CD4-positive, alpha-beta memory T cell (primary cell): ENCODE measurements at places on chromosomes 5 and 9. TPM values are rescaled to one million over a fixed set of nuclear protein-coding genes. Genes with fewer than 3 reads are reported as not detected.

Gene LRRC14B
- polyA plus RNA-seq, result not detected

Gene CEP120
- 31.0 TPM for polyA plus RNA-seq

Gene DNLZ
- 86.1 TPM for polyA plus RNA-seq

Gene SLC45A2
- not detected for polyA plus RNA-seq

DNA sequence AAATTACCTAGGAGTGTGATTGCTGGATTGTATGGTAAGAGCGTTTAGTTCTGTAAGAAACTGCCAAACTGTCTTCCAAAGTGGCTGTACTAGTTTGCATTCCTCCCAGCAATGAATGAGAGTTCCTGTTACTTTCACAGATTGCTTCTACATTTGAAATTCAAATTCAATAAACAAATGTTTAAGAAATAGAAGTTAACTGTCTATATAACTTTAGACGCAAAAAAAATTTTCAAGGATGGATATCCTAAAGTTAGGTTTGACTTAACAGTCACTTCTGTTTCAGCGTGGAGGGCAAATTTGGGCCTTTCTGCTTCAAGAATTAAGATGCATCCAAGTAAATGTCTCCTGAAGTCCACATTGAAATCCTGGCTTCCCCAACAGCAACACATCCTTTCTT, 445.6 kb downstream of the TAF11L14 start:
- no peak overlapping the region for H3K27ac ChIP-seq
- no peaks in the 10 kb centered on the region for H3K36me3 ChIP-seq
- H3K4me1 ChIP-seq, result no peaks in the 10 kb centered on the region
- no peaks in the 10 kb centered on the region for H3K27me3 ChIP-seq

GRCh38 chr5:80622756-80623155, 31.7 kb upstream of the MSH3 start:
- DNase-seq, result no peak
- H3K27me3 ChIP-seq, result no peaks in the 10 kb centered on the region
- no peak overlapping the region for H3K27ac ChIP-seq

DNA sequence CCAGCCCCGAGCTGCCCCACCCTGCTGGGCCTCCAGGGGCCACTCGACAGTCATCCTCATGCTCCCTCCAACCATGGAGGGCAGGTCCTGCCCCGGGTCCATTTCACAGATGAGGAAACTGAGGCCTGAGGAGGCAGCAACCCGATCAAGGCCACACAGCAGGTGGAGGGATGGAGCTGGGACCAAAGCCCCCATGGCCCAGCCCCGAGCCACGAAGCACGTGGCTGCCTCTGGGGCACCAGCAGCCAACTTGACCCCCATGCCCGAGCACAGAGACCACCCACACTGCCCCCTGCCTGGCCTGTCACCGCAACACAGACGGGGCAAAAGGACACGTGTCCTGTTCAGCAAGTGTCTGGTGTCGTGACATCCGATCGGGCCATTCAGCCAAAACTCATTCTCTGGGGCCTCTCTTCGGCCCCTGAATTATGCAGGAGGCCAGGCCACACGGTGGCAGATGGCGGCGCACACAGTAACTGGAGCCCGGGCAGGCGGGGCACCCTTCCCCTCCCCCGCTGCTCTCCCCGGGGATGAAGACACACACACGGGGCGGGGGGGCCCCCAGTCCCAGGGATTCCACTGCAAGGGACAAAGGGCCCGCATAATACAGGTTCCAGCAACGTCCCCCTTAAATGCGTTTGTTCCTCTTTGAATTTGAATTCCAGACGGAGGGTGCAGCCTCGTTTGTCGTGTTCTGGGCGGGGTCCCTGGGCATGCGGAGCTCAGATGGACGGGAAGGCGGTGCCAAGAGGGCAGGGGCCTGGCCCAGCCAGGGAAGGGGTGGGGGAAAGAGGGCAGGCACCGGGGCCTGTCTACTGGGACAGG, 29.4 kb upstream of the TMEM250 start:
- no peaks in the 10 kb centered on the region for H3K4me1 ChIP-seq
- H3K27ac ChIP-seq, result no peak overlapping the region
- no peak for DNase-seq
- H3K27me3 ChIP-seq, result no peaks in the 10 kb centered on the region
- no peak overlapping the region for H3K4me3 ChIP-seq

GRCh38 chr5:102018690-102019089, 277.4 kb downstream of the SLCO4C1 start:
- DNase-seq, result no peak
- H3K27me3 ChIP-seq, result no peaks in the 10 kb centered on the region
- H3K36me3 ChIP-seq, result no peaks in the 10 kb centered on the region
- no peak overlapping the region for H3K27ac ChIP-seq
- H3K4me3 ChIP-seq, result no peak overlapping the region

DNA sequence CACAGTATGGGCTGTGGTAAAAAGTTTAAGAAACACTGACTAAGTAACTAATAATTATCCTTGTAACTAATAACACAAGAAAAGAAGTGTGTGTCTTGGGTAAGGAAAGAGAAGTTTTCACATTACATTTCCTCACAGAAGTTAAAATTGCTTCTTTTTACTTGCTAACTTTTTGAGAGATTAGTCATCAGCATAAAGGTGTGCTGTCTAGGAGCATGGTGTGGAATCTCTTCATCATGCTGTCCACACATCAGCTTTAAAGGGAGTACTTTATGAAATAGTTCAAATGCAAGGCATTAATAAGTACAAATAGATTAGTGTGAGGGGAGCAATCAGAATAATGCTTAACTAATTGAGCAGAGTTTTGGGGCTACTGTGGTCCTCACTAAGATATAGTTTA, 29.8 kb downstream of the WDR36 start:
- H3K4me3 ChIP-seq, result no peak overlapping the region
- H3K27ac ChIP-seq, result no peak overlapping the region
